Activated T-helper 17 cell treated with anti-CD3 and anti-CD28 coated beads, Interleukin-2, amount 50 U/mL, for 72 hours (primary cell): ENCODE measurements at places on chromosomes 7 and 10. TPM values are rescaled to one million over a fixed set of nuclear protein-coding genes. Genes with fewer than 3 reads are reported as not detected.
A peak's percentile ranks its signal among the peaks of the same experiment; 100 is the strongest.

GRCh38 chr10:116713846-116714245 is 28.5 kb downstream of the HSPA12A start:
- no peak for ATAC-seq

- peak; percentile 88 for ATAC-seq
Observed at GRCh38 chr10:70617798-70618568, 15.4 kb upstream of the PRF1 start.

DNA sequence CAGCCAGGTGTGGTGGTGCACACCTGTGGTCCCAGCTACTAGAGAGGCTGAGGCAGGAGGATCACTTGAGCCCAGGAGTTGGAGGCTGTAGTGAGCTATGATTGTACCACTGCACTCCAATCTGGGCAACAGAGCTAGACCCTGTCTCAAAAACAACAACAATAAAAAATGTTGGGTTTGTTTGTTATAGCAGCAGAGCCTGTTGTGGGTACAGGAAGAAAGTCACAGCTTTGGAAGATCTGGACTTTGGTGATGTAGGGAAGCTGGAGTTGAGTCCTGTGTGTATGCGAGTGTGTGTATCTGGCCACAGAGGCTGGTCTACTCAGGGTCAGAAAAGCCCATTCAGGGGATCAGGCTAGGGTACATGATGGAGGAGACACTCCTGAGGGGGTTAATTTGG is 3.9 kb downstream of the GRID2IP start:
- ATAC-seq: no peak

- ATAC-seq: no peak
Observed at GRCh38 chr10:30098629-30099028, 39.2 kb upstream of the JCAD start.

- ATAC-seq: no peak
Observed at GRCh38 chr7:143327903-143328302, 12.0 kb downstream of the CLCN1 start.

- no peak for ATAC-seq
Observed at GRCh38 chr10:132538031-132538789, 623 bp downstream of the INPP5A start.

- no peak for ATAC-seq
Observed at GRCh38 chr7:133858311-133858710, 268.8 kb upstream of the LRGUK start.

DNA sequence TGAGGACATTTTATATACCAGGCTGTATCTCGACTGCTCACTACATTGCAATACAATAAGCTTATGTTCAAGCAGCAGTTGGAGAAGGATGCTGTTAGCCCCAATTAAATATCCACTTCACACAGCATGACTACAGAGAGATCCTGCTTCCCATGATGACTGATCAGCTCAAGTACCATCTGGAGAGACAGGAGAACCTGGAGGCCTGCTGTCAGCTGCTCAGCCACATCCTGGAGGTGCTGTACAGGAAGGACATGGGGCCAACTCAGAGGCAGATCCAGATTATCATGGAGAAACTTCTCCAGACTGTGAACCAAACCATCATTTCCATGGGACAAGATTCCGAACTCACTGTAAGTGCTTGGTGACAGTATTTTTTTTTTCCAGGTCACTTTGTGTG is 22.5 kb downstream of the RNF133 start:
- ATAC-seq: no peak

- ATAC-seq: no peak
Observed at GRCh38 chr10:72079356-72079755, 9.0 kb downstream of the SPOCK2 start.

ZNF365 gene
- total RNA-seq: 0.15 TPM

DNA sequence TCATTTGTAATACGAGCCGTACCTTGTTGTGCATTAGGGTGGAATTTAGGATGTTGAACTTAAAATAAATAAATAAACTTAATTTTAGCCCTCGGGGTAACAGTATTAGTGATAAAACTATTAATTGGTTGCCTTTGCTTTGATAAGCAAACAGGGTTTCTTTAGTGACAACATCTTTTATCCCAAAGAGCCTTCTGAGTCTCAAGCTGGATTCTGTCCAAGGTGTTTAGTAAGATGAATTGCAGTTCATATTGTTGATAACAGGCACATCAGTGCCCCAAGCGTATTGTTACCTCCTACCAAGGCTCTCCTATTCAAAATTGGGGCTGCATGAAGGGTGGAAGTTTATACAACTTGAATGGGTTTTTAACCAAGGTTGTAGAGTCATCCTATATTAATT is 144.4 kb upstream of the CELF2 start:
- ATAC-seq: no peak

GRCh38 chr10:103583871-103584215 is 90.3 kb downstream of the NEURL1 start:
- ATAC-seq: peak; percentile 34

- peak; percentile 94 for ATAC-seq
Observed at GRCh38 chr7:43735802-43736603, 6.7 kb upstream of the COA1 start.

PEX1 gene
- 12.8 TPM for total RNA-seq

DNA sequence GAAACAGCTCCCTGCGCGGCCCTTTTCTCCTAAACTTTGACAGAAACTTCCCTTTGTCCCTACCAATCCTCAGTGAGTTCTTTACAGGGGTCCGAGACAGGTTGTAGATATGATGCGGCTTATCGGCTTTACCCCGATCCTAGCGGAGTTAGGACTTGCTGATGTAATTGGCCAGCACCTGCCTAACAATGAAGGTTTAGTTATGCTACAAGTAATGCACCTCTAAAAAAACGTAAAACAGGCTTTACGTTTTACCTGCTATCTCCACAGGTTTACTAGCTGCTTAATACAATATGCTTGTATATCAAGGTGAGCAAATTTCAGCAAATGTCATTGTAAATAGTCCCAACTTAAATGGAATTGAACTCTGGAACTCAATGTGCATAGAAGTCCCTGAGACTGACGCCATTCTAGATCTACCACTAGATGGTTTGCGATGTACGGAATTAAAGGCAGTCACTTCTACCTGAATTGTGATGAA is 697 bp upstream of the SNX13 start:
- no peak for ATAC-seq

DNA sequence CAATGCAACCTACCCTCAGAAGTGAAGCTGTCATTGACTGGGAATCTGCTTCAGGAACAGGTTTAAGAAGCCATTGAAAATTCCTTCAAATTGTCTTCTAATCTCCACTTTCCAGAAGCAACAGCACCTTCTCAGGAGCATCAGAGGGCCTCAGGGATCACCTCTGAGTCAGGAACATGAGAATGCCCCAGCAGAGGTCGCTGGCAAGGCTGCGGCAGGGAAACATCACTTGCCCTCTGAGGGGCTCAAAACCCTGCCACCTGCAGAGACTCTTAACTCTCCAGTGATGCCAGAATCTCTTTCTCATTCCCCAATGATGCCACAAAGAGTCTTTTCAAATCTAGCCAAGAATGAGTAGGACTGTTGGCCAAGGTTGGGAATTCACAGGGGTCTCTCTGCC is 5.9 kb upstream of the MAPK8 start:
- no peak for ATAC-seq

DNA sequence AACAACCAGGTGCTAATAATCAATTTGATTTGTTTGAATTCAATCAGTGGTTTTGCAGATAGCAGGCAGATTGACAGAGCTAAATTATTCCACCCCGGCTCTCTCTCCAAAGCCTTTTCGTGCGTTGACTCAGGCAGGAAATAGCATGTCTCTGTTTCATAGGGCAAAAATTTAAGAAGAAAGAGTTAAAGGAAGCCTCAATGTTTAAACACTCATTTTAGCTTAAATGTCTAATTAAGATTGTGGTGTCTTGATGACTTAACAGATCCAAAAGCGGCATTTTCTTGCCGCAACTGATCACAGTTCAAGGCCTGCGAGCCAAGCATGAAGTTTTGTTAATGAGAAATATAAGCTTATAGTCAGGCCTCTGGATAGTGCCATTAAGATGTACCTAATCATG is 1051.1 kb upstream of the AUTS2 start:
- ATAC-seq: no peak

DNA sequence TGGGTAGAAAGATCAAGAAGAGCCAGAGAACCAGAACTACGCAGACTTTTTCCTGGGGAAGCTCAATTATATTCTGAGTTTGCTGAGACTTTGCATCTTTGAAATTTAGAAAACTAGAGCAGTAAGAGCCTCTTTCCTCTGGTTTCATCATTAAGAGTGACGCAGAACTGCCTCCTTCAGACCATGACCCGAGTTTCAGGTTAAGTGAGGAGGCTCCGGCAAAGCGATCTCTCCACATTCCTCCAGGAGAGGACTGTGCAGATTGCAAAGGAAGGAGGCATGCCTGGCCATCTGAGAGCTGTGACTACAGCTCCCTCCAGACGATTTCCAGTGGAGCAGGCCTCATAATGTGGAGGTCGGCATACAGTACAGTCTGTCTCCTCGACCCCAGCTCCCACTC is 115.8 kb upstream of the LANCL2 start:
- ATAC-seq: no peak

LAMB4 gene
- not detected for total RNA-seq

DNA sequence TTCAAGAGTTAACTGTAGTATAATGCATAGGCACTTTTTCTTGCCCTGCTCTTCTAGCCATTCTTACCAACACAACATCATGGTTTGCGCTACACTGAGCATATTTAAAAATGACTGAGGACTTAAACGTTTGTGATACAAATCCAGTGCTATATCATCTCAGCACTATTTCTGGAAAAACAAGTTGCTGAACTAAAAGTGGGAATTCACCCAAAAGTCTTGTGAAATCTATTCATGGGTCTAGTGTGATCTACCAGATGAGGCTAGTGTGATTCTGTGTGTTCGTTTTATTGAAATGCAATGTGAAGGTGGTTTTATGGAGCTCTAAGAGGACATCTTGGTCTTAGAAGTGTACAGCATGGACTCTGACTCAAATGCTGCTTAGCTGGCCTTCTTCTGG is 584.6 kb upstream of the POM121L12 start:
- ATAC-seq: no peak

DNA sequence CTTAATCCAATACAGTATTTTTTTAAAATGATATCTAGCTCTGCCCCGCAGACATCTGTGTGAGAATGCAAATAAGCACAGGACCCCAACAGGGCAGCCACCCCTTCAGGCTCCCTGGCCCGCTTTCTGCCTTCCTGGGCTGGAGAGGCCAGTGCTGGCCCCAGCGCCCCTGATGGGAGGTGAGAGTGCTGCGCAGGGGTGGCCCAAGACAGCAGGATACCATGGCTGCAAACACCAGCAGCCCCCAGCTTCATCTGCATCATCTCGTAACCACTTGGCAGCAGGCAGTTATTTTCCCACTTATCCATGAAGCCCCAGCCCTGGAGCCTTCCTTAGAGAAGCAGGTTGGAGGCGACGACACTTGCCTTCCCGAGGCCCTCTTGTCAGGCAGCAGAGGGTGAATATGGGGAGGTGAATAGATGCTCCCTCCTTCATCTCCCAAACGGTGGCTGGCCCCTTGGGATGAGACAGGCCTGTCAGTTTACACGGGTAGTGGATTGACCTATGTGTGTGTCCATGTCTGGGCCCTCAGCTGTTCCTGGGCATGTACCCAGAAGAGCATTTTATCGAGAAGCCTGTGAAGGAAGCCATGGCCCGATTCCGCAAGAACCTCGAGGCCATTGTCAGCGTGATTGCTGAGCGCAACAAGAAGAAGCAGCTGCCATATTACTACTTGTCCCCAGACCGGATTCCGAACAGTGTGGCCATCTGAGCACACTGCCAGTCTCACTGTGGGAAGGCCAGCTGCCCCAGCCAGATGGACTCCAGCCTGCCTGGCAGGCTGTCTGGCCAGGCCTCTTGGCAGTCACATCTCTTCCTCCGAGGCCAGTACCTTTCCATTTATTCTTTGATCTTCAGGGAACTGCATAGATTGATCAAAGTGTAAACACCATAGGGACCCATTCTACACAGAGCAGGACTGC is 71.2 kb downstream of the ALOX5 start:
- ATAC-seq: no peak

EN2 gene
- total RNA-seq: not detected

DNA sequence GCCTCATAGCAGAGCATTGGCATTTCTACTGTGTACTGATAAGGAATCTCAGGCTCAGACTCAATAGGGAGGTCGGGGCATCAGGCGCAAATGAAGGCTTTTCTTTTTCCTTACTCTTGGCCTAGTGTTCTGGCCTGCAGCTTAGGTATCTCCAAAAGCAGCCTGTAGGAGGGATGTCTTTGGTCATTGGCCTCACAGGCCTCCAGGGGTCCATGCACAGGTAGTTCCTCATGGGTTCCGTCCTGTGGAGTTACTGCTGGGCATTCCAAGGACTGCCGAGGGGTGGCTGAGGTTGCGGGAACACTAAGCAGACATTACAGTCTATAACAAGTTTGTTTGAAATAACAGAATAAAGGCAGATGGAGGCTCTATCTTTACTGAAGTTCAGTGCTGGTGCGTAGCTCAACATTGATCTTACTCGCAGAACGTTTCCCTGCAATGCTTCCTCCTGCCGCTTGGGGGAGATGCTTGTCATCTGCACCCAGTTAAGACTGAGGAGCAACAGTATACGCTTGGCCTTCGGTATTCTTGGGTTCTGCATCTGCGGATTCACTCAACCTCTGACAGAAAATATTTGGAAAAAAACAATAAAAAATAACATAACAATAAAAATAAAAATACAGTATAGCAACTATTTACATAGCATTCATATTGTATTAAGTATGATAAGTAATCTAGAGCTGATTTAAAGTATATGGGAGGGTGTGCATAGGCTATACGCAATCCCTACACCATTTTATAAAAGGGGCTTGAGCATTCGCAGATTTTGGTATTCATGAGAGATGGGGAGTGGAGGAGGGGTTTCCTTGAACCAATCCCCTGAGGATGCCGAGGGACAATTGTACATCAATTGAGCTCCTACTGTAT is 58.9 kb downstream of the SH2D4B start:
- peak; percentile 75 for ATAC-seq

- no peak for ATAC-seq
Observed at GRCh38 chr7:121486590-121486989, 90.5 kb upstream of the FAM3C start.

SPDYE2 gene
- not detected for total RNA-seq

GRCh38 chr10:121891103-121891502 is 36.7 kb downstream of the ATE1 start:
- no peak for ATAC-seq

- ATAC-seq: no peak
Observed at GRCh38 chr10:35574924-35575352, 30.2 kb upstream of the GJD4 start.

SFTPA1 gene
- not detected for total RNA-seq

GRCh38 chr10:113226399-113226798 is 276.4 kb downstream of the TCF7L2 start:
- peak; percentile 73 for ATAC-seq

- ATAC-seq: no peak
Observed at GRCh38 chr10:98217801-98218200, 50.2 kb downstream of the LOXL4 start.

OPALIN gene
- total RNA-seq: not detected

DNA sequence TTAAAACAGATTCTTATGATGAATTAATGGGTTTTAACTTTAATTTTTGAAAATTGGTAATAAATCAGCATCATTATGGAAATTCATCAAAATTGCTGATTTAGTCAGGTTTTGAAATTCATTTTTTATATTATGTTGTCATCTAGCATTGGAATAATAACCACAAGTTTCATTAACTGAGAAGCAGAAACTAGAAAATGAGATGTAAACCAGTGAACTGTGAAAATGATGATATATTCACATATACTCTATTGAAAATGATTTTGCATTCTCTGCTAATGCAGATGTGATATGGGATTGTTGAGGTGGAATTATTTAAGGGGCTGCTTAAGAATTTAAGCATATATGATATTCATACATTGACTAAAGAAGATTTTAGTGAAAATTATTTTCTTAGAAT is 316.1 kb upstream of the FZD1 start:
- ATAC-seq: no peak

TMEM229A gene
- not detected for total RNA-seq
